Uterus (tissue), 4 donors: ENCODE measurements at places on chromosomes 3 and 15. TPM values are rescaled to one million over a fixed set of nuclear protein-coding genes. Genes with fewer than 3 reads are reported as not detected.
A peak's percentile ranks its signal among the peaks of the same experiment; 100 is the strongest.

DNA sequence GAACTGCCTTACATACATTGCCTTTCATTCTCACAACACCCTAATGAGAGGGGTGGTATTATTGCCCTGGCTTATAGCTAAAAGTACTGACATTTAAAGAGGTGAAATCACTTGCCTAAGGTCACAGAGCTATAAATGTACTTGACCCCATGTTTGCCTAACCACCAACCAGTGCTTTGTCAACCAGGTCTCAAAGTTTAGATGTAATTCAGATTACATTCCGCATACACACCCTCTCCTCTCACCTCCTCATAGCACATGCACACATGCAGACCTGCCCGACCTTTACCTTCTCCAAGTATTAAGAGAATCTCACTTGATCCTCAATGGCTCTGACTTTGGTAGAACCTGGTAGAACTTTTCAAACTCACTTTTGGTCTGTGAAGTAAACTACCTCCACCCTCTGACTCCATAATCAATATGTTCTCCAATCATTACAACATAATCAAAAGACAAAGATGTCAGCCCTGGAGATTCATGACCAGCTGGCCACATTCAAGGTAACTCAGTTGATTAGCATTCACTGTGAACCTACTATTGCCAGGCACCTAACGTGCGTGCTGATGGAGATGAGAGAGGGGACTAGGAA is 63.2 kb upstream of the HES1 start:
- DNase-seq = no peak

Gene ELL3
- 9.6 TPM for total RNA-seq

Gene SAMMSON
- total RNA-seq = not detected

- DNase-seq = no peak
Observed at GRCh38 chr15:62112616-62113593, 46.1 kb downstream of the C2CD4A start.

Gene IL17RC
- total RNA-seq = 63.7 TPM

GRCh38 chr3:119309591-119309990 is 15.4 kb downstream of the ARHGAP31 start:
- DNase-seq = no peak

DNA sequence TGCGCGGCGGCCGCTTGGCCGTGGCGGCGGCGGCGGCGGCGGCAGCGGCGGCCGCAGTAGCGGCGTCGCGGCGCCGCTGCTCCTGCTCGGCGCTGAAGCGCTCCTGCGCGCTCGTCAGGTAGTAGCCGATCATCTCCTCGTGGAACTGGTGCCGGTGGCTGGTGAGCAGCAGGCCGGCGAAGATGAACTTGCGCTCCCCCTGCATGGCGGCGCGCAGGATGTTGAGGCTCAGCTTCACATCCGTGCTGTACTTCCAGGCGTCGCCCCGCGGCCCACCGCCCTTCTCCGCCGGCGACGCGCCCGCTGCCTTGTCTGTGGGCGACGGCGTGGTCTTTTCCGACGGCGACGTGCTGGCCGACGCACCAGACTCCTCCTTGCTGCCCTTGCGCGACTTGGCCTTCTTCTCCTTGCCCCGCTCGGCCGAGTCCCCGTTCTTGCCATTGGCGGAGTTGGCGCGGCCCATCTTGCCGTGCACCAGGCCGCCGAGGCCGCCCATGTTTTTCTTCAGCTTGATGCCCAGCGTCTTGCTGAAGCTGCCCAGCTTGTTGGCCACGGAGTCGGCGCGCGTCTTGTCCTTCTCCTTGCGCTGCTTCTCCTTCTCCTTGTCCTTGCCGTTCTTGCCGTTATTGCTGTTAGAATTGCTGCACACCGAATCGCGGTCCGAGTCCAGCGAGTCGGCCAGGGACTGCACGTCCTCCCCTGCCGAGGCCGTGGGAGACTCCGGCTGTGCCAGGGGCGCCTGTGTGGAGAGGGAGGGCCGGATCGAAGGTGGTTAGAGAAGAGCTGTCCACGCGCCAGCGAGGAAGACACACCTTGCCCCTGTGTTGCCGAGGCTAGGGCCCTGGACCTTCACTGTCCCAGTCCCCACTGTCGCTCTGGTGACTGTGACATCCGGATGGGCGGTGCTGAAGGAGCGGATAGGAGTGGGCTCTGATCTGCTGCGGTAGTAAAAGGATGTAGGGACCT is 157.6 kb downstream of the KLF13 start:
- no peak for DNase-seq

DNA sequence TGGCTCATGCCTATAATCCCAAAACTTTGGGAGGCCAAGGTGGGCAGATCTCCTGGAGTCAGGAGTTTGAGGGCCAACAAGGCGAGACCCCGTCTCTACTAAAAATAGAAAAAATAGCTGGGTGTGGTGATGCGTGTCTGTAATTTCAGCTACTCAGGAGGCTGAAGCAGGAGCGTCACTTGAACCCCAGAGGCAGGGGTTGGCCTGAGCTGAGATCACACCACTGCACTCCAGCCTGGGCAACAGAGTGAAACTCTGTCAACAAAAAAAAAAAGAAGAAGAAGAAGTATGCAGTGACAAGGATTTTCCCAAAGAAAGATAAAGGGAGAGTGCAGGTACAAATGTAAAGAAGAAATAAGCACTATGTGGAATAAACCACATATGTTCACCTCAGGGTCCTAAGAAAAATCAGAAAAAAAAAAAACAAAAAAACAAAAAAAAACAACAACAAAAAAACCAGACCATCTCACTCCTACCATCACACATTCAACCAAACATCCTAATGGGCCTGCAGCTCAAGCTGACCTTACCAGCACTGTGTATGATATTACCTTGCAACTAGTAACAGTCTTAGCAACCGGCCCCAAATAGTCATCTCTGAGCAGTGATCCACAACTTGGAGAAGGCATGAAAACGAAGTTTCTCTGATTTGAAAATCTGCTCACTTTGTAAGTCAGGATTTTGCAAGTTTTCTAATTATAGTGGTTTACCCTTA is 296.7 kb upstream of the PROK2 start:
- no peak for DNase-seq

GRCh38 chr3:168260859-168261258 is 165.1 kb upstream of the GOLIM4 start:
- no peak for DNase-seq

Gene LRRIQ4
- not detected for total RNA-seq

DNA sequence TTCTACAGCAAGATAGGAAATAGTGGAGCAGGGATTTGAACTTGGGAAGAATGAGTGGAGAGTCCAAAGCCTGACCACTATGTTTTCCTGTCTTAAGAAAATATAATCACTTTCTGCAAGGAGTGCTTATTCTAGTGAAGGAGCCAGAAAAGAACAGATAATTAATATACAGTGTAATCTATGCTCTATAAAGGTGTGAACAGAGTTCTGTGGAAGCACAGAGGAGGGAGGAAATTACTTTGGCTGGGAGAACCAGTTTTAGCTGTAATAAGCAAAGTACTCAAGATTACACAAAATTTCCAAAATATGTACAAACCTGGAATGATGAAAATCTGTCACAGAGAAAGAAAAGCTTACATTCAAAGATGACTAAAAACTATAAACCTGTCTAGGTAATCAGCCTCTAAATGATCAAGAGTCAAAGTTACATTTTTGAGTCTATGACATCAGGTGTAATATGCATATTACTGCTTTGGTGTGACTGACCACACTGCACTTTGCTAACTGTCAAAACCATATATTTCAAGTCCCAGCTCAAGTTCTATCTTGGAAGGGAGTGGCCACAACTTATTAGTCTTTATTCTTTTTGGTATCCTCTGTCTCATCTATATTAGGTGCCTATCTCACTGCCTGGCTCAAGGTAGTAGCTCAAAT is 40.7 kb upstream of the MB21D2 start:
- DNase-seq = no peak

Gene GNAT1
- total RNA-seq = not detected

DNA sequence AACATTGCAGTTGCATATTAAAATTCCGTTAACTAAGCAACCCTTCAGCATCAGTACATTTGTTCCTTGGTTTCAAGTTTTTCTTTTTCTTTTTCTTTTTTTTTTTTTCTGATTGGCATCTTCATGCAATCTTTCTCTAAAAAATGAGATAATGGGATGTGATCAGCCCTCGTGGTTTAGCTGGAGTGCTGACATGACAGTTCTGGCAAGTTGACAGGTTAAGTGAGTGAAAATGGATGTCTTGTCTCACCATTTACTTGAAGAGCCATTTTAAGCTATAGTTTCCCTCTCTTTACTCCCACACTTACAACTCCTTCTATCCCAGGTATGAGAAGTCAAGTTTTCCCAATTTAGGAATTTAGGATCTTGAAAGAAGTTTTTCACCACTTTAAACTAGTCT is 495.2 kb downstream of the ROBO2 start:
- DNase-seq = no peak

Gene ITIH1
- not detected for total RNA-seq

- DNase-seq = no peak
Observed at GRCh38 chr15:92614791-92615785, 40.5 kb downstream of the FAM174B start.

GRCh38 chr3:152339881-152340505 is 71.3 kb downstream of the MBNL1 start:
- no peak for DNase-seq

GRCh38 chr15:81411051-81411450 is 37.0 kb upstream of the TMC3 start:
- DNase-seq = no peak

- DNase-seq = no peak
Observed at GRCh38 chr3:148881286-148881685, 16.2 kb downstream of the CPA3 start.

GRCh38 chr3:42036483-42036823 is 54.7 kb upstream of the TRAK1 start:
- DNase-seq = peak; percentile 70

Gene ADPGK
- total RNA-seq = 42.0 TPM

DNA sequence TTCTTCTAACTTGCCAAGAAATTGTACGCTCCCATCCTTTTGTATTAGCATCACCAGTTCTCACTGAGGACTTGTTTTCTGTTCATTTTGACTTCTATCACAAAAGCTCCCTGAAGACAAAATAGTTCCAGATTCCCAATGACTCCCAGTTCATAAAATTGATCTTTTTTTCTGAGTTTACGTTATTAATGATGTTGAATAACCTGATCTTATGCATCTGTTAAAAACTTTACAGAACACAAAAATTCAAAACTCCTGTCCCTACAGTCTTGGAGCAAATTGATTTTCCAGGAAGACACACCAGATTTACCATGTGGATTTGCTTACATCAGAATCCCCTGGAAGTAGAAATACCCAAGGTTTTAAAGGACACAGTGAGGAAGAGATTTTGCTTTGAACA is 8.3 kb upstream of the KCNMB2 start:
- no peak for DNase-seq

DNA sequence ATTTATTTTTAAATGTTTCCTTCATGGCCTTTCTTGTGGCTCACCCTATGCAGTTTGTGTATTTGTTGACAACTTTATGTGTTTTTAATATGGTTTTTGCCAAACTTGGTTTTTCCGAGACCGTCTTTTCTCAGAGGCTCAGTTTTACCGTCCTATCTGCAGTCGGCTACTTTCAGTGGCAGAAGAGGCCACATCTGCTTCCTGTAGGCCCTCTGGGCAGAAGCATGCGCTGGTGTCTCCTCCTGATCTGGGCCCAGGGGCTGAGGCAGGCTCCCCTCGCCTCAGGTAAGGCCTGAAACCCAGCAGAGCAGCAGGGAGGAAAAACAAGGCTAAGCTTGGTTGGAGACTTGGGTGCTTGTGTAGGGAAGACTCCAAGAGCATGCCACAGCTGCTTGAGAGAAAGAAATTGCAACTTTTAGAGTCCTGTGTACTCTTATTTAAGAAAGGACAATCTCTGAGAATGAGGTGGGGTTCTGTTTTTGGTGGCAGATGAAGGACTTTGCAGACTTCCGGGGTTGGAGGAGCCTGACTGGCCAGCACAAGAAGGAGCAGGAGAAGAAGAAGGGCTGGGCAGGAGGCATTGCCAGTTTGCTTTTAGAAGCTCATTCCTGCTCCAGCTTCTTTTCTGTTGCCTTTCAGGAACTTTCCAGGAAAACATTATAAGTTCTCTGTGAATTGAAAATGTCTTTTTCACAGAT is at the start of gene TIGIT:
Gene TIGIT, plus strand, starts transcription at position 191 of the 698 bp plus-strand sequence. Its CDS starts 34 bp downstream, at position 225.
- no peak for DNase-seq

DNA sequence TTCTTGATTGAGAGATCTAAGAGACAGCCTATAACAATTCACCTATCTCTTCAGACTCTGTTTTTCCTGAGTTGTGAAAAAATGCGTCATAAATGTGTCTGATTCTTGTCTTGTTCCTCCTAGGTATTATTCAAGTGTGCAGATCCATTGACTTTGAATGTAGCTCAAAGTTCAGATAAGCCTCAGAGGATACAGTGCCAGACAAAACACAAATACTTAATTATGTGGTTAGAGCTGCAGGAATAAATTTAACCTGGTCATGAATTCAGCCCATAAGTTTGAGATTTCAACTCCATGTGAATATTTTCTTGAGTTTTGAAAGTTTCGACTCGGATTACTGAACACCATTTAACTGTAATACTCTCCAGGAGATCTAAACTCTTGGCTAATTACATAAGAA is 174.0 kb downstream of the ECT2 start:
- no peak for DNase-seq

Gene XCR1
- 0.15 TPM for total RNA-seq

DNA sequence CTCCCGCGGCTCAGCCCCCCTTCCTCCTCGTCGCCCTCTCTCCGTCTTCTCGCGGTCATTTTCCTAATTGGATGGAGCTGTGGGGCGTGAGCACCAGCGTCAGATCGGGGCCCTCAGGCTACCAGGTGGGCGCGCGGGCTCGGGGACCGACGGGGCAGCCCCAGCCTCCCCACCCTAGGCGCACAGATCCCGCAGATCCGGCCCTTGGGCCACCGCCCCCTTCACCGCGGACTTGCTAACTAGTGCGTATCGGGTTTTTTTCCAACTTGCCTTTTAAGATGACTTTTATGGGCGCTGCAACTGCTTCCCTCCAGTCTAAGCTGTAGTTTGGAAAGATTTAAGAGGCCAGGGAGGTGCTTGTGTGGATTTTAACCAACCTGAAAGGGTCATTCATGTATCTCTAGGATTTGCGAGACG is 1.3 kb downstream of the ZNF710 start:
- peak; percentile 46 for DNase-seq

Gene TM4SF1
- 115 TPM for total RNA-seq

Gene GABRR3
- total RNA-seq = not detected

DNA sequence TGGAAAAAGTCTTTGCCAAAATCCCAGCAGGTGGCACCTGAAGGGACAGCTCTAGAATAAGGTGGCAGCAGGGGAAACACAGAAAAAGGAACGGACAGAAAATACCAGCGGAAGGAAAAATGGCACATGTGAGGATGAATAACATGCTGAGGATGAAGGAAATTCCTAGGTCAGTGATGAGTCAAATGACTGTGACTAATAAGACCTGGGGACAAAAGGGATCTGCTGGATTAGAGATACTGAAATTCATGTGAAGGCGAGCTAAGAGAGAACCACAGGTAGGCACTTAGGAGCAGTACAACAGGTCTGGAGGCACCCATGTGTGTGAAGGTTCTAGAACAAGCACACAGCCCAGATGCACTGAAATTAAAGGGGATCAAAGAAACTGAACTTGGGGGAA is 482.5 kb downstream of the FOXP1 start:
- DNase-seq = no peak

Gene ZNF592
- 4.7 TPM for total RNA-seq

Gene MNS1
- 2.3 TPM for total RNA-seq

DNA sequence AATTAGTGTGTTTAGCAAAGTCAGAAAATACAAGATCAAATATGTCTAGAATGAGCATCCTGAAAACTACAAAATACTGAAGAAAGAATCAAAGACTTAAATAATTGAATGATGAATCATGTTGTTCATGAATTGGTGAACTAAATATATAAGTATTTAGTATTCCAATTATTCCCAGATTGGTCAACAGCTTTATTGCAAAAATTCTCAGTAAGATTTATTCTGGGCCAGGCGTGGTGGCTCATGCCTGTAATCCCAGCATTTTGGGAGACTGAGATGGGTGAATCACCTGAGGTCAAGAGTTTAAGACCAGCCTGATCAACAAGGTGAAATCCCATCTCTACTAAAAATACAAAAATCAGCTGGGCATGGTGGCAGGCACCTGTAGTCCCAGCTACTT is 250.0 kb upstream of the NECTIN3 start:
- DNase-seq = no peak
